Thymus (tissue), 14 donors: ENCODE measurements at places on chromosomes 2 and 18.

GRCh38 chr2:74050151-74050550 is 65.4 kb downstream of the TET3 start:
- DNase-seq: no peak

GRCh38 chr18:44731530-44732237 is 51.0 kb downstream of the SETBP1 start:
- DNase-seq: no peak

GRCh38 chr18:79789901-79790890 is 7.5 kb upstream of the KCNG2 start:
- DNase-seq: no peak

GRCh38 chr2:197254776-197255530 is 55.6 kb downstream of the ANKRD44 start:
- peak; percentile 26 for DNase-seq

DNA sequence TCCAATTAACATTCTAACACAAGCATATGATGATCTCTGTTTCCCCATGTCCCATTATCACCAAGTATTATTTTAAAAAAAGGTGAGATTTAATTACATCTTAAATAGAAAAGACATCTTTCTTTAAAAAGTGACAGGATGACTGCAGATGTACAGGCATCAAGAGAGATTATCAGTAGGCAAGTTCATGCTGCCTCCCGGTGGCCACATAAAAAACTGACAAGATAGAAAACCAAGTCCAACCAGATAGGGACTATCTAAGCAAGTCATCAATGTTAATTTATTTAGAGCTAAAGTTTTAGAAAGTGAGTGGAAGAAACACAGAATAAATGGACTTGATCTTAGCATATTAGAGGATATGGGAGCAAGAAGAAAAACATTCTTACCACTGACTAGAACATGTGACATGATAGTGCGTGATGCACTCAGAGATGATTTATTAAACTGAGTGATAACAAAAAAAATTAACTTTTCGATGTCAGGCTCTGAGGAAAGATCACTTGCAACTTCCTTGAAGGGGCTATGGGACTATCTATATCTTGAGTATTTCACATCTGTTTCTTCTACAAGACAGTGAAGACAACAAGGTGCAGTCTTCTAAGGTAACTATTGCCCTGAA is 5.4 kb upstream of the TDRD15 start:
- no peak for DNase-seq

DNA sequence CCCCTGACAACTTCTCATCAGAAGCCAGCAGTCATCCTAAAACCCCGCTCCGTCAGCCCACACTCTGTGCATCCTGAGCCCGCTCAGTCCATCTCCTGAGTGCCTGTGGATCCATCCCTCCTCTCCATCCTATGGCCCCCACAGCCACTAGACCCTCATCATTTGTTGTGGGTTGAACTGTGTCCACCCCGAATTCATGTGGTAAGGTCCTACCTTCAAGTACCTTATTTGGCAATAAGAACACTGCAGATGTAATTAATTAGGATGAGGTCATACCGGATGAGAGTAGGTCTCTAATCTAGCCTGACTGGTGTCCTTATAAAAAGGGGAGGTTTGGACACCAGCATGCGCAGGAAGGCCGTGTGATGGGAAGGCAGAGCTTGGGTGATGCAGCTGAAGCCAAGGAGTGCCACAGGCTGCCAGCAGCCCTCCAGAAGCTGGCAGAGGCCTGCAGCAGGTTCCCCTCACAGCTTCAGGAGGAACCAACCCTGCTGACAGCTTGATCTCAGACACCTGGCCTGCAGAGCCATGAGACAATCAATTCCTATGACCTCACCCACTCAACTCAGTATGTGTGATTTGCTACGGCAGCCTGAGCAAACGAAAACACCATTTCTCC is 192.4 kb downstream of the ZBTB7C start:
- DNase-seq: no peak

GRCh38 chr2:134973241-134974138 is 54.9 kb downstream of the CCNT2 start:
- DNase-seq: no peak

DNA sequence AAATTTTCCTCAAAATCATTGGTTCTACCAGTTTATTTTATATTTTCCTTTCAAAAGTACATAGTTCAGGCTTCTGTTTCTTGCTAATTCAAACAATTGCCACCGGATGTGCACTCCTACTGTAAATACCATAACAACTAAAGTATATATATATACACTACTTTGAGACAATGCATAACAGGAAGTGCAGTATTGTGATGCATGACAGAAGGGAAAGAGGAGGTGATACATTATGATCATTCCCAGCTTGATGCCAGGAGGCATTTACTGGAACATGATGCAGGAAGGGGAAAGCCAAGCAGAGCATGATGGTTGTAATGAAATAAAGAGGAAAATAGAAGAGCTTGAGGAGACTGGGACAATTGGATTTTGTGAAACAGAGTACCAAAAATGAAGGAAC is 215.2 kb upstream of the NT5C1B start:
- DNase-seq: no peak

DNA sequence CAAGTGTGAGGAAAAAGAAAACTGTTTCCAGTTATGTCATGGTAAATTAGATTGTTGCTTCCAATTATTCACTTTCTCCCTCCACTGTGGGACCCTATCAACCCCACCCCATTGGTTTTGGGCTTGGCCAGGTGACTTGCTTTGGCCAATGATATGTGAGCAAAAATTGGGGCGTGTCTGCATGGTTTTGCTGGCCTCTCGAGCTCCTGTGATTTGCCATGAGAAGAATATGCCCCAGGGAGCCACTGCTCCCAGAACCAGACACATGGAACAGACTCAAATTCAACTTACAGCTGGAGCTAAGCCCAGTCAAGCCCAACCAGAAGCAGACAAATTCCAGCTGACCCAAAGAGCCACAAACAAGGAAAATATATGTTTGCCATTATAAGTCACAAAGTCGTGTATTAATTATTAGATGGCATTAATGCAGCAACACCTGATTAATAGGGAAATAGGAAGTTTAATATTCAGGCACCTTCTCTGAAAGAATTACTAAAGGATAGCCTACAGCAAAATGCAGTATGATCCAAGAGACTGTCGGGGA is 248.9 kb downstream of the ANAPC1 start:
- no peak for DNase-seq

DNA sequence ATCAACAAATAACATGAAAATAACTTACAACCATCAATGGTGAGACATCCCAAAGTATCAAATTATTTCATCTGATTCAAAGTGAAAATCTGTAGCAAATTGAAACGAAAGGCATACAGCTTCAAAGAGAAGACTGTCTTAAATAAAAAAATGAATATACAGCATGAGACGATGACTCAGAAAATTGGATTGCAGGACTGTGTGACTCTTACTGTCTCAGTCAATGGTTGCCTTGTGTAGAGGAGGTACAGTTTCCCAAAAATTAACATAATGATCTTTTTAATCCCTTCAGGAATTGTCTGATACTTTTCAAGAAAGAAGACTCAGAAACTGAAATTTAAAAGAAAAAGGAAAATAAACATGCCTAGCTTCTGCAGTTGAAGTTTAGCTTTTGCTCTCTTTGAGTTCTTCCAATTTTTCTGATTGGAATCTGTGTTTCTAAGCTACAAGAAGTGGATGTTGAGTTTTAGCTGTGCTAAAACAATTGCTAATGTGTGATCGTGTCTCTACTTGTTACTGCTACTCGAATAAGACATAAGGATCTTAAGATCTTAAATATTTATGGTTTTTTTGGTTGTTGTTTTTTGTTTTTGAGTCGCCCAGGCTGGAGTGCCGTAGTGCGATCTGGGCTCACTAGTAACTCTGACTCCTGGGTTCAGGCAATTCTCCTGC is 41.1 kb upstream of the EPB41L3 start:
- DNase-seq: no peak

DNA sequence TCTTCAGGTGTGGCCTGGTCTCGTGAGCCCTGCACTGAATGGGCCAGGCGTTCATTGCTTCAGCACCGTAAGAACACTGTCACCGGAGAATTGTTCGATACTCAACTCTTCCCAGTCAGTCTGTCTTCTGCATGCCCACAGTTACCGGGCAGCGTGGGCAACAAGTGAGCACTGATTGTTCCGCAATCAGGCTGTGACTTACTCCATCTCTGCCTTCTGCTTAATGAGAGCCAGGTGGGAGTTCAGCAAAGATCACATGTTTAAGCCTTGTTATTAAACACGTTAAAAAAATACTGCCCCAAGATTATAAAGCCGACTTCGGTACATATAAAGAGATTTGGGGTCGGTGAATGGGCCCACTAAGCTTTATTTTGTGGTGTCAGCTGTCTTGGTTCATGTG is 3.7 kb downstream of the STEAP3 start:
- no peak for DNase-seq

- DNase-seq: no peak
Observed at GRCh38 chr2:232437195-232437571, 18.8 kb upstream of the ALPI start.

GRCh38 chr18:59067873-59068272 is 71.8 kb upstream of the SEC11C start:
- no peak for DNase-seq

DNA sequence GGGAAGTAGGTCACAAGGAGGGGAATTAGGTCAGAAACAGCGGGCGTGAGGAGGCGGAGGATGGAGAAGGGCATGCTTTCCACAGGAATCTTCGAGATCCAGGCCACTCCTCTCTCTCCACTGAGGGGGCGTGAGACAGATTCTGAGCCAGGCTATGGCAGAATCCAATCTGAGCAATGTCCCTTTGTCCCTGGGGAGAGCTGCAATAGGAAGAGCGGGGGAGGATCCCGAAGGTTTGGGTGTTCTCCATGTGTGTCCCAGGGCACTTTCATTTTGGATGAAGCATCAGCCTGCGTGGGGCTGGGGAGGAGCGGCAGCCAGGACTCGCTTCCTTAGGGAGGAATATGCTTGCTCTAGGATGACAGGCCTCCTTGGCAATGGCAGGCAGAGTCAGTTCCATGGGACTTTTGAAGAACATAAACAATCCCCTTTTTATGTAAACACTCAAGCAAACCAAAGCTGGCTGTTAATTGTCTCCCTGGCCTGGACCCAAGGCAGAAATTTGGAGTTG is 84.0 kb downstream of the LIPG start:
- DNase-seq: no peak

- no peak for DNase-seq
Observed at GRCh38 chr2:47653902-47654789, 128.8 kb upstream of the MSH6 start.

DNA sequence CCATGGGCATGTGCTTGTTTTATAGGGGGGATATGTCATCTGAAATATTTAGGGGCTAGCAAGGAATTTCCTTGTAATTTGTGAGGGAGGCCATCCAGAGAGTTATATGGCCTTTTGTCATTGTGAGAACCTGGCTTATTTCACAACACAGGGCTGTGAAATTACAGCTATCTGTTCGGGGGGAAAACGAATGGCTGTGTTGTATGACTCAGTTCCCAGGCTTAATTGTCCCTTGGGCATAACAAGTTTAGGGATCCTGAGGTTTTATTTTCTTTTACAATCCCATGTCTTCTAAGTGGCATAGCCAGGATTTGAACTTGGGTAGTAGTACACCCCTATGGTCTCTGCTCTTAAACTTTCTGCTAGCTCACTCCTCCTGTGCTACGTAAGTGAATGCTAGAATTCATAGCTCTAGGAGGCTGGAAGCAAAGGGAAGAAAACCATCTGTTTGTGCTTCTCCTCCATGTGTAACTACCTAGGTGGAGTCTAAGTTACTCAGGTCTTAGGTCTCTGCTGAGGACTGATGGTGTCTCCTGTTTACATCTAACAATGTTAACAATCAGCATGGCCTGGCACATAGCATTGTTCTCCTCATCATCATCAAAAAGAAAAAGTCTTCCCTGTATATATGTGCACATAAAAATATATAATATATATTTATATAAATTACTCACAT is 53.8 kb downstream of the SKA1 start:
- no peak for DNase-seq

- no peak for DNase-seq
Observed at GRCh38 chr2:224723586-224724217, 7.5 kb upstream of the CCDC195 start.

- DNase-seq: no peak
Observed at GRCh38 chr18:63004466-63005089, 289.2 kb downstream of the PHLPP1 start.

GRCh38 chr2:113672326-113672932 is 45.4 kb downstream of the RABL2A start:
- no peak for DNase-seq

GRCh38 chr2:238876232-238876630 is 28.3 kb downstream of the TWIST2 start:
- DNase-seq: no peak

DNA sequence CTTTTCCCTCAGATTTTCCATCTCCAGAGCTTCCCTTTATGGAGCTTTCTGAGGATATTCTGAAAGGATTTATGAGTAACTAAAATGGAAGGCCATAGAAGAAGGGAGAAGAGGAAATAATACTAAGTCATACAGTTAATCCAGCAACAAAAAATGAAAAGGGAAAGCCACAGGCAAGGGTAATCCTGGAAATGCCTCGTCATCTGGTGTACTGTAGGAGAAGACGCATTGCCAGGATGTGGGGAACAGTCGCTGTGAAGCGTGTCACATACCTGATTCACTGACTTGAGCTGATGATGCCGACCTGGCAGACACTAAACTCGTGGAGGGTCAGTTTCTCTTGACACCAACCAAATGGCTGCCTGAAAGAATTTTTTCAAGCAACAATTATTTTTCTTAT is 34.7 kb upstream of the ALPP start:
- DNase-seq: no peak

DNA sequence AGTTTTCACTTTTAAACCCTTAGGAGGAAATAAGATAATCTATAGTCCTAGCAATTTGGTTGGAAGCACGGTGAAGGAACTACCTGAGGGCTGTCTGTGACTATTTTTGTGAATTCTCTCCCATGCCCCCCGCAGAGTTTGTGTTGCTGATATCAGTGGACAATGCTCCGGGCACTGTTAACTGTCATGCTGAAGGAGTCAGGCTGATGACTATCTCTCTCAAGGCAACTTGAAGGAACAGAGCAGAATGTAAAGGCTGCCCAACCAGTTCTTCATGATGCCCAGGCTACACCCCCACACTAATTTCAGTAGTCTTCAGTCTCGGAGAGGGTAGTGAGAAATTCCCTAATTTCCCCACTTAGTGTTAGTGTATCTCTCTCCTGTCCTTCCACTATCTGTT is 21.6 kb upstream of the RAB6C start:
- no peak for DNase-seq

DNA sequence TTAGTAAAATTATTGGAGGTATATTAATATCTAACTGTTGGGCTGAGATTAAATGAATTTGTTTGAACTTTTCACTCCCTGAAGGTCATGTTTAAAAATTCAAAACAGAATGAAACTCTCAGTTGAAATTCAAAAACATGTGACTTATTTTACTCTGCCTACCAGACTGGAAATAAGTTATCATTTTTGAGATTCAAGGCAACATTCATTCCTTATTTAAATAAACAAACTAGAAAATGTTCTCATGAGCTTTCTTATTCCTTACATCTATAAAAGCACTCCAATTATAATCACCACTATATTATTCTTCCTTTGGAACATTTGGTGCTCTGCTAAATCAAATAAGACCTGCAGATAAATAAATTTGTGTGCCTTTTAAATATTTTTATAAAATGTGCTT is 217.8 kb downstream of the CDH2 start:
- DNase-seq: no peak

- no peak for DNase-seq
Observed at GRCh38 chr2:240686460-240686859, 3.8 kb upstream of the AQP12B start.

- DNase-seq: no peak
Observed at GRCh38 chr2:241850544-241851324, 8.0 kb downstream of the PDCD1 start.

- DNase-seq: no peak
Observed at GRCh38 chr2:231393149-231394131, 2.1 kb upstream of the B3GNT7 start.
